ENCODE measurements at places on chromosomes 4 and X. TPM values are rescaled to one million over a fixed set of nuclear protein-coding genes. Genes with fewer than 3 reads are reported as not detected.

The HSPA4L gene
- total RNA-seq = 8.2 TPM

The FAM47B gene
- total RNA-seq = not detected

The F8A2 gene
- not detected for total RNA-seq

The RPS6KA6 gene
- total RNA-seq = 16.3 TPM

Measured in frontal cortex (tissue), 4 donors.